Cerebellar nuclear complex (tissue), 1 donor: ENCODE measurements at places on chromosomes 4 and X.

DNA sequence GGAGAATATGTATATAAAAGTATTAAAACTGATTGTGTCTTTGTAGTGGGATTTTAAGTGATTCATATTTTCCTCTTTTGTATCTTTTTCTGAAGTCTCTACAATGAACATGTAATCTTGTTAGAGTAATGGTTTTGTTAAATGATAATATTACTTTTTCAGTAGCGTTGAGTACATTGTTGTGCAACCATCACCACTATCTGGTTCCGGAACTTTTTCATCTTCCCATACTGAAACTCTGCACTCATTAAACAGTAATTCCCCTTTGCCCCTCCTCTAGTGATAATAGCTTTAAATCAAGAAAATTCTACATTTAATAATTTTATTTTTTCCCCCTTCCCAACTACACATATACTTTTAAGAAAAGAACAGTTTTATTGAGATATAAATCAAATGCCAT, 23.3 kb downstream of the SHROOM3 start:
- no peak for DNase-seq

DNA sequence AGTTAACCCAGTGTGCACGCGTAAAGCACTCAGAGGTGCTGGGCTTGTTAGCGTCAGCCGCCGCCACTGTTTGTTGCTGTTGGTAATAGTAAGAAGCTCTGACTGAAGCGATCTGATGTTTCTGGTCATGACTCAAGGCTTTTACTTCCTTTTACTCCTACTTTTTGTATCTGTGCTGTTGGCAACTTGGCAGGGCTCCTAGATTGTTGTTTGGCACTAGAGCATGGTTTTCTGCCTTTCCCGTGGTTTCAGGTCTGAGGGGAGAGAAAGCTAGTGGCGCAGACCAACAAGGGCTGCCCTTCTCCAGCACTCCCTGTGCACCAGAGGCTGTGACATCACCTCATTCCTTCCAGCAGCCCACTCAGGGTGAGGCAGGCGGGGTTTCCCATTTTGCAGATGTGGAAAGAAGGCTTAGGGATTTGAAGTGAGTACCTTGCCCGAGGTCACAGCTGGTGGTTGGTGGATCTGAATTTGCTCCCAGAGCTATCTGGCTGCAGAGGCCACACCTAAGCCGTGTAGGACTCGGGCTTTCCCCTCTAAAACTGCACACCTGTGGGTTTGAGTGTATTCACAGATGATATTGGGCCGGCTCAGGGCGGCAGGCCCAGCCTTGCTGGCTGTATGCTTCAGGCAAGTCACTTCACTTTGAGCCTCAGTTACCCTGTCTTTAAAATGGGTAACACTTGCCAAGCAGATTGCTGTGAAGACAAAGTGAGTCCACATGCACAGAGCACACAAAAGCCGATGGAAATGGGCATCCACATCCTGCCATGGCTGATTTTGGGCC, 51.2 kb upstream of the TADA2B start:
- DNase-seq = no peak

DNA sequence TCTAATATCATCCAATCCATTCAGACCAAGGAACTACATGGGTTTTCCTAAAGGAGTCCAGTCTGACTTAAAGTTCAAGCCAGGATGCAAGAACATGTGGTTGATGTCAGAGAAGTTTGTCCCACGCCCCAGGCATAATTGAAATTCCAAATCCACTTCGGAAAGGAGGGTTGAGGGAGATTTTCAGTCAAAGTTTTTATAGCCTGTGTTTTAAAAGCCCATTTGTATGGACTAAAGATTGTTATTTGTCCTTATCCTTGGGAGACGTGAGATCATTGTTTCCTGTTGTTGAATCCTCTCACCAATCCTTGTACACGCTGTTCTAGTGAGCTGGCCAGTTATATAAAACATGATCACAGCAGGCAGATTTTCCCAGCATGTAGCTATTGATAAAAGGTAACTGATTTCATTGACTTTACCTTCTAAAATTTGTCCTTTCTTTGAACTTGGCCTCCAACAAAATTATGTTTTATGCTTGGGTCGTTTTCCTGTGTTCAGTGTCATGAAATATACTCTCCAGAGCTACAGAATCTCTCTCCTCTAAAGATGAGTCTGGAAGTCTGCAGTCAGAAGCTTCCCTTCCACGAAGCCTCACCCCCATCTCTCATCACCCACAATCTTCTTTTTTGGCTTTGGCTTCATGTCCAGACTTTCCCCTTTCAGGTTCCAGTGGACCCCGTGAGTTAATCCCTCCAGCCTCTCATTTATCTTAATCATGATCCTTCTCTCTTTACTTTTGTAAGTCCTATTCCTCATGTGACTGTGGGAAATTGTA, 92.9 kb downstream of the ATP10D start:
- DNase-seq = no peak

GRCh38 chr4:35464964-35465528, 779.3 kb downstream of the ARAP2 start:
- no peak for DNase-seq
